ENCODE measurements at places on chromosomes 11 and 22. TPM values are rescaled to one million over a fixed set of nuclear protein-coding genes. Genes with fewer than 3 reads are reported as not detected.
A peak's percentile ranks its signal among the peaks of the same experiment; 100 is the strongest.

- DNase-seq = no peak
Observed at GRCh38 chr22:50504369-50505211, 2.9 kb downstream of the LMF2 start.

DNA sequence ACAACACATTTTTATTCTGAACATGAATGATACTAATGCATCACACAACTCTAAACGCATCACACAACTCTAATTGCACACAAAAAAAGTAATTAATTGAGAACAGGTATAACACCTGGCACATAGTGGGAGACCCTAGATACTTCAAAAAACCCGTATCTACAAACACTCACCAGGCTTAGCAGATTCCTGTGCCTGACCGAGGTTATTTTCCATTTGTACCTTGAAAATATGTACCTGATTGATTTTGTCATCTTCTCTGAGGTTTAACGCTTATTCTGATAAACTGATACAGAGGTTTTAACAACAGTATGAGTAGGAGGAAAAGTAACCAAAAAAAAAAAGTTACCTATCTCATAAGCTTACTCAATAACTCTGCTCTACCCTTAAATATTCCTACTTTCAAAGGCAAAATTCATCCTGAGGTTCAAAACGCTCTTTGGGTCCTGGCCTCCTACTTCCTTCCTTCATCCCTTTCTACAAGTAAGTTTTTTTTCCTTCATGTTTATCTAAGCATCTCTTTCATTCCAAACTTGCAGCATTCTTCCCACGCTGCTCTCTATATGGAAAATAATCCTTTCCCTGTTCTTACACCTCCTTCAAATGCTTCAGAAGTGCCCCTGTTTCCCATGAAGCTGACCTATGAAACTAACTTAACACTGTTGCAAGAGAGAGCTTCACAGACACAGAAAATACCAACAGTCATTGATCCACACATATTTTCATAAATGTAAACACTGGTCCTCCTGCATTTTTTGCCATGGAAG lies 73.3 kb downstream of the ETS1 start:
- no peak for DNase-seq

- no peak for DNase-seq
Observed at GRCh38 chr11:108751444-108751843, 86.6 kb downstream of the DDX10 start.

DNA sequence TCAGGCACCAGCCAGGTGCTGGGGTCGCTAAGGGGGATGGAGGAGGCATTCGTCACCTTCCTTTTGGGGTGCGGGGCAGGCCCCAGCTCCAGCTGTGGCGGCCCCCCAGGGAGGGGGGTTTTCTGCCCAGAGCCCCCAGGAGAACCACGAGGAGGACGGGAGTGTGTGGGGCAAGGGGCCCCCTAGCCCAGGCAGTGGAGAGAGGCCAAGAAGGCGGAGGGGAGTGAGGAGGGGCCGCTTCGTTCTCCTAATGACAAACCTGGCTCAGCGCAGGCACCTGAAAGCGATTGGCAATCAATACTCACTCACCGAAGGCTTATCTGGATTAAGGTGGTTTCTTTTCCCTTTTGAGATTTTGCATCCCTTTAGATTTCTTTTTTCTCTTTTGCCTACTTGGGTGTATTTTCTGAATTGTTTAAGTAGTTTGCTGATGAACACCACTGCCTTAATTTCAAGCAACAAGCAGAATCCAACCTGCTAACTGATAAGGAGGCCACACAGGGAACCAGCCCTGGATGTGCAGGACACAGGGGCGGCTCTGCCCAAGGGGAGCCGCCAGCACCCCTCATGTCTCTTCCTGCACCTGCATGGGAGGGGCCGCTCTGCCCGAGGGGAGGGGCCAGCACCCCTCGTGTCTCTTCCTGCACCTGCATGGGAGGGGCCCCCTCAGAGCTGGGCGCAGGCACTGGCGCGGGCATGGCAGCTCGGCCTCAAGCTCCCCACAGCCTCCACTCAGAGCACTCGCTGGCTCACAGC lies 122.3 kb downstream of the BRD1 start:
- no peak for DNase-seq

- no peak for DNase-seq
Observed at GRCh38 chr11:110891411-110891810, 179.2 kb upstream of the ARHGAP20 start.

DNA sequence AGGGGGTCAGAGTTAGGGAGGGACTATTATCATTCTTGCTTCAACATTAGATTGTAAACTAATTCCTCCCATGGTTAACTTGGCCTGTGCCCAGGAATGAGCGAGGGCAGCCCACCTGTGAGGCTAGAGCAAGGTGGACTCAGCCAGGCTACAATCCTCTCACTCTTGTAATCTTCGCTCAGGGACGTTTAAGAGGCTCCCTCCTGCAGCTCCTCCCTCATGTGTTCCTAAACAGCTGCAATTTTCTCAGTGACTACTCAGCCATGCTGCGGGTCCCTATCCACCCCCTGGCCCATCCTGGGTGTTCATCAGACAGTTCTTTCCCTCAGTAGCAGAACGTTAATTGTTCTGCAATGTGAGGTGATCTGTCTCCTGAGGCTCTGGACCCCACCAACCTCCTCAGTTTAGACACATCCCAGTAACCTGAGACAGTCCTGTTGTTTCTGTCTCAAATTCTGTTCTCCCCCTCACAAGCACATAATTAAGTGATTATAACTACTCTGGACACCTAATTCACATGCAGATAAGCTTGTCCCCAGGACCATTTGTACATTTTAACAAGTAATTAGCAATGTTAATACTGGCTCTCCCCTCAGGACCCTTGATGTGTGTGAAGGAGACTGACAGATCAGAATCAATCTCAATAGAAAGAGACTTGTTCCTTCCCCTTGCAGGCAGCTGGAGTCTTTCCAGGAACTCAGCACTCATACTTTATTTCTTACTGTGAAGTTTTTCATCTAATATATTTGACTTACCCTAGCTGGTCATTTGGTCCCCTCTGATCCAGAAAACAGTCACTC lies 337.2 kb upstream of the B3GAT1 start:
- DNase-seq = no peak

DNA sequence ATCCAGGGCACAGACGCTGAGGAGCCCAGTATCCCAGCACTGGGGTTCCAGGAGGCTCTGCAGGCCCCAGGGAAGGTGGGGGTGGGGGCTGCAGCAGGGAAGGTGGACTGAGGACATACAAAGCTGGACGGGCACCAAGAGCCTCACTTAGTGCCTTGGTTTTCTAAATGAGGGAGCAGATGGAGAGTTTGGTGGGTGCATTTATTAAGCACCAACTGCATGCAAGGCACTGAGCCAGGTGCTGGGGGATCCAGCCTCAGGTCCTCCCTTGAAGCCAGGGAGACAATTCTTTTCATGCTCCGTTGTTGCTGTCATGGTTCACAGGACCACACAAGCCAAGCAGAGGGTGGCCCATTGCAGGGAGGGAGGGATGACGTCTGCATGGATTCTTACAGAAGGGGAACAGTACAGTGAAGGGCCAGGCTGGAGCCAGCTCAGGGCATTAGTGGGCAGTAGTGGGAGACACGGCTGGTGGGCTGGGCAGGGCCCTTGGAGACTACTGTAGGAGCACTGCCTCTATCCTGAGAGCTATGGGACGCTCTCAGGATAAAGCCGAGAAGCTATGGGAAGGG lies 65.0 kb downstream of the MACROD1 start:
- no peak for DNase-seq

DNA sequence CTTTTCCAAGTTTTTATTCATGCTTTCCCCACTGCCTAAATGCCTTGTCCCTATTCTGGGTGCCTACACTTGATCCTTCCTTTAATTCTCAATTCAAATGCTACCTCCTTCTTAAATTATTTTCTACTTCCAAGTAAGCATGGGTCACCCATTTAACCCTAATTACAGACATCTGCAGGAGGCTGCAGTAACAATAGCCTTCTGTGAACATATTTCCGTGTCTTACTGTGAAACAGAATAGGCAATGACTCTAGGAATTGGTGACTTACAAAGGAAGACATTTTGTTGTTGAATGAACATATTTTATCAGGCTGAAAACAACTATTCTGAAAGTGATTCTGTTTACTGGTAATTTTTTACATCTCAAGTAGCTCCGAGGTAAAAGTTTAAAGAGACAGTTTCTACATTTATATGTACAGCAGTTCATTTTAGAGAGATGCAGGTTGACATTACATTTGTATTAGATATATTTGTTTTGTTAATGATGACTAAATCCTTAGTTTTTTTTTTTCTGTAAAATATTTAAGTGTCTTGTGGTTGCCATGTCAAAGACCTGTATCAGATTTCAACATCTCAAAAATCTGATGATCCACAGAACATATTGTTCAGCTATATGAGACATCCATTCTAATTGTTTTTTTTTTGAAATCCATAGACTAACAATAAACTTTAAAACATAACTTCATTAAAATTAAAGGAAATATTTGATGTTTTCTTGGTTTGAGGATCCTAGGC lies 316.8 kb downstream of the CASP12 start:
- DNase-seq = no peak

DNA sequence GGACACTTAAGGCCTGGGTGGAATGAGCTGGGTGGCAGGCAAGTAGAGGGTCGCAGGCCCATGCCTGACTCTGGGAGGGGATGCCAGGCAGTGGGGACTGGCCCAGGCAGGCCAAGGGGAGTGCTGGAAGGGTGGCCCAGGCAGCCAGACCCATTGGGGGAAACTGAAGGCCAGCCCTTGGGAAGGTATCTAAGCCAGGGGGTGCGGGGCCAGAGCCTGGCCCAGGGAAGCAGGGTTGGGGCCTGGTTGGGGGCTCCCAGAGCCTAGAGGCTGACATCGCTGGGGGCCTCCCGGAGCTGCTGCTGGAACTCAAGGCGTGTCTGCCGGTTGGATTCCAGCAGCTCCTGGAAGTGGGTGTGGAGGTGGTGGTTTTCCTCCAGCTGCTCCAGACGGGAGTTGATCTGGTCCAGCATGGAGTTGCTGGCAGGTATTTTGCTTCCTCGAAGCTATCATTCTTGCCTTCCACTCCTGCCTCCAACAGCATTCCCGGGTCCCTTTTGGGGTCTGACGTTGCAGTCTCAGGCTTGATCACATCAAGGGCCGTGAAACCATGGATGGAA lies 35.3 kb upstream of the XBP1 start:
- no peak for DNase-seq

- no peak for DNase-seq
Observed at GRCh38 chr22:44424359-44424682, 73.7 kb downstream of the RTL6 start.

- no peak for DNase-seq
Observed at GRCh38 chr22:32311551-32312071, 46.1 kb upstream of the RFPL3 start.

- no peak for DNase-seq
Observed at GRCh38 chr22:48952256-48953102, 875.2 kb downstream of the BRD1 start.

DNA sequence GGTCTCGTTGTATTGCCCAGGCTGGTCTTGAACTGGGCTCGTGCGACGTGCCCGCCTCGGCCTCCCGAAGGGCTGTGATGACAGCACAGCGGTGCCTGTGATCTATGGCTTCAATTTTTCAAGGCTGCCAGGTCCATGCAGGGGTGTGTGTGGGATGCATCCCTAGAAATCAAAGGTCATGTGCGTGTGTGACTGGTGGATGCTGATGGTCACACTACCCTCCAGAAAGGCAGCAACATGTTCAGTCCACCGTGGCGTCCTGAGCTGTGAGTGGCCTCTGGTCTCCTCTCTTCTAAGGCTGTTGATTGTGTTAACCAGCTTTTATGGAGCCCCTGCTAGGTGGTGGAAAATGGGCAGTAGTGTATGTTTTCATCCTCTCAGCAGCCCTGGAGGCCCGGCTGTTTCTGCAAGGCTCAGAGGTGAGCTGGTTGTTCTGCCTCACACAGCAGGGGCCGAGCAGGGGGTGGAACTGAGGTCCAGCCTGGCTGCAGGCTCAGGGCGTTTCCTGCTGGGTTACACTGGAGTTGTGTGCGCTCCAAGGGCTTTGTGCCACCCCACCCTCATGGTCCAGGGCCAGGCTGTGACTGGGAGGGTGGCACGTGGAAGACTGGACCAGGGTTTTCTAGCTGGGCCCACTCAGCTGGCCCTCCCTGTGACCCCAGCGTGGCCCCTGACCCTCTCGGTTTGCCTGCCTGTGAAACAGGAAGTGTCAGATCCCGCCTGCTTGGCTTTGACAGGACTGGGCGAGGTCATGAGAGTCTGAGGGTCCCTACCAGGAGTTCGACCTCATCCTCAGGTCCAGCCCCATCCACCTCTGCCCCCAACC lies 7.7 kb downstream of the BIK start:
- DNase-seq = no peak

DNA sequence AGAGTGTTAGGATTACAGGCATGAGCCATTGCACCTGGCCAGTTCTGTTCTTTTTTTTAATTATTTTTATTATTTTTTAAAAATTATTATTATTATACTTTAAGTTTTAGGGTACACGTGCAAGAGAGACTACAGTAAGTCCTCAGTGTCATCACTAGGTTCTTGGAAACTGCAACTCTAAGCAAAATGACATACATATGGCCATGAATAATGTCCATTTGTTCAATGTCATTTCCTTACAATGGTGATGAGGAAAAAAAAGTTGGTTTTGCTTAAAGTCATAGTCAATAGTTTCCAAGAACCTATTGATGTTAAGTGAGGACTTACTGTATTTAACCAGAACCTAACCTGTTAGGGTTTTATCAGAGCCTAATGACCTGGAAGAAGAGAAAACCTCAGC lies 29.4 kb upstream of the TOP3B start:
- DNase-seq = no peak

GRCh38 chr11:3920148-3920852 lies 64.8 kb downstream of the STIM1 start:
- peak; percentile 74 for DNase-seq

The CALCA gene
- not detected for total RNA-seq

The PPP1R14B gene
- total RNA-seq = 90.5 TPM

The NNMT gene
- 866 TPM for total RNA-seq
